Myocyte (in vitro differentiated cells): ENCODE measurements at places on chromosomes 11 and 22.

- peak; percentile 18 for DNase-seq
Observed at GRCh38 chr11:4991060-4991459, 3.6 kb upstream of the OR51L1 start.

GRCh38 chr11:118587952-118588351, 15.7 kb downstream of the ARCN1 start:
- DNase-seq, result peak; percentile 37

GRCh38 chr22:46688949-46689348, 49.1 kb downstream of the CERK start:
- no peak for DNase-seq

GRCh38 chr11:65159012-65159411, 11.0 kb upstream of the SPDYC start:
- DNase-seq, result no peak

DNA sequence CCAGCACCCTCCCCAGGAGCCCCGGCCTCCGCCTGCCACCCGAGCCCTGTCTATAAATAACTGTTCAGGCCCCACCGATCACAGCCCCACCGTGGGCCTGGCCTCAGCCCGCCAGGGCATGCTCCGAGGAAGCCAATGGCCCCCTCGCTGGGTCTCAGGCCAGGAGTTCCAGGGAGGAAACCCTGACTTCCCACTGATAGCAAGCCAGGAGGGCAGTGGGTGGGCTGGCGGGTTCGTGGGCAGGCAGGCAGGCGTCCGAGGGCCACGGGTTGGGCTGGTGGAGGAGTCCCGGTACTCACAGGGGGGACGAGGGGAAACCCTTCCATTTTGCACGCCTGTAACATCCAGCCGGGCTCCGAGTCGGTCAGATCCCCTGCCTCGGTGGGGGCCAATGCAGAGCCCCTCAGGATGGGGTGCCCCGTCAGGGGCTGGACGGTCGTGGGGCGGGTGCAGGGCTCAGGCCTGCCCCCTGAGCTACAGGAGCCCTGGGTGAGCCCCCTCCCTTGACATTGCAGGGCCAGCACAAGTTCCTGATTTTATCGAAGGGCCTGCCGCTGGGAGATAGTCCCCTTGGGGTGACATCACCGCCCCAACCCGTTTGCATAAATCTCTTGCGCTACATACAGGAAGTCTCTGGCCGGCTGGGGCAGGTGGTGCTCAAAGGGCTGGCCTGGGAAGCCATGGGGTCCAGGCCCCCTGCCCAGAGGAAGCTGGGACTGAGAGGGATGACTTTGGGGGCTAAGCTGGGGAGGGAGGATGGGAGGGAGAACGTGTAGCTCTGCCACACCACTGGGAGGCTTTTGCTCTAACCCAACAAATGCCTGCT, at the start of gene SPI1:
SPI1 (minus strand) TSS at position 538 of the 826 bp plus-strand sequence; CDS start at position 344, 194 bp downstream.
- DNase-seq, result no peak
